ENCODE measurements at places on chromosomes 2 and 18. TPM values are rescaled to one million over a fixed set of nuclear protein-coding genes. Genes with fewer than 3 reads are reported as not detected.

BIN1 gene
- 149 TPM for total RNA-seq

DYNAP gene
- not detected for total RNA-seq

RUFY4 gene
- total RNA-seq, result 0.18 TPM

SPC25 gene
- total RNA-seq, result 0.43 TPM

LIMS1 gene
- total RNA-seq, result 56.9 TPM

COL4A3 gene
- total RNA-seq, result 0.58 TPM

CASP8 gene
- total RNA-seq, result 306 TPM

SERPINB10 gene
- total RNA-seq, result not detected

CYS1 gene
- not detected for total RNA-seq

CEP192 gene
- 28.9 TPM for total RNA-seq

FBXO15 gene
- 2.0 TPM for total RNA-seq

MARCO gene
- 0.47 TPM for total RNA-seq

ANKRD44 gene
- total RNA-seq, result 232 TPM

CHRNA1 gene
- not detected for total RNA-seq

CCBE1 gene
- total RNA-seq, result not detected

SYT4 gene
- total RNA-seq, result not detected

FECH gene
- 16.2 TPM for total RNA-seq

ETAA1 gene
- 10.7 TPM for total RNA-seq

PROM2 gene
- total RNA-seq, result 0.39 TPM

SH3BP4 gene
- 0.82 TPM for total RNA-seq

TNS1 gene
- 2.1 TPM for total RNA-seq

STARD6 gene
- not detected for total RNA-seq

LTBP1 gene
- total RNA-seq, result 0.43 TPM

MEMO1 gene
- 35.0 TPM for total RNA-seq

MSGN1 gene
- total RNA-seq, result not detected

LRRTM4 gene
- not detected for total RNA-seq

GKN2 gene
- total RNA-seq, result not detected

YPEL5 gene
- 77.3 TPM for total RNA-seq

CDK15 gene
- total RNA-seq, result not detected

EML6 gene
- total RNA-seq, result 2.1 TPM

CRACDL gene
- total RNA-seq, result 0.95 TPM

MBP gene
- 152 TPM for total RNA-seq

DOK6 gene
- not detected for total RNA-seq

CHPF gene
- 12.8 TPM for total RNA-seq

RMND5A gene
- total RNA-seq, result 31.7 TPM

SPRED2 gene
- 0.73 TPM for total RNA-seq

TPGS2 gene
- total RNA-seq, result 46.9 TPM

IL36B gene
- total RNA-seq, result not detected

CYP26B1 gene
- not detected for total RNA-seq

RAD51AP2 gene
- total RNA-seq, result not detected

C2orf74 gene
- total RNA-seq, result 18.8 TPM

CLIP4 gene
- 47.7 TPM for total RNA-seq

PSD4 gene
- 147 TPM for total RNA-seq

GPR45 gene
- total RNA-seq, result not detected

SIX2 gene
- not detected for total RNA-seq

FKBP1B gene
- total RNA-seq, result 1.2 TPM

GKN1 gene
- total RNA-seq, result not detected

Measured in T-cell (primary cell).